Bone marrow (tissue), 2 donors: ENCODE measurements at places on chromosomes 6 and 20.

- DNase-seq: no peak
These were observed 528.7 kb upstream of the SOX4 start for GRCh38 chr6:21064756-21065340.

GRCh38 chr20:35616465-35617396 is 1.1 kb downstream of the SPAG4 start:
- DNase-seq: peak; percentile 39

GRCh38 chr6:1972962-1973361 is 272.4 kb downstream of the GMDS start:
- DNase-seq: no peak

GRCh38 chr6:77462359-77463307 is 658 bp downstream of the HTR1B start:
- no peak for DNase-seq

DNA sequence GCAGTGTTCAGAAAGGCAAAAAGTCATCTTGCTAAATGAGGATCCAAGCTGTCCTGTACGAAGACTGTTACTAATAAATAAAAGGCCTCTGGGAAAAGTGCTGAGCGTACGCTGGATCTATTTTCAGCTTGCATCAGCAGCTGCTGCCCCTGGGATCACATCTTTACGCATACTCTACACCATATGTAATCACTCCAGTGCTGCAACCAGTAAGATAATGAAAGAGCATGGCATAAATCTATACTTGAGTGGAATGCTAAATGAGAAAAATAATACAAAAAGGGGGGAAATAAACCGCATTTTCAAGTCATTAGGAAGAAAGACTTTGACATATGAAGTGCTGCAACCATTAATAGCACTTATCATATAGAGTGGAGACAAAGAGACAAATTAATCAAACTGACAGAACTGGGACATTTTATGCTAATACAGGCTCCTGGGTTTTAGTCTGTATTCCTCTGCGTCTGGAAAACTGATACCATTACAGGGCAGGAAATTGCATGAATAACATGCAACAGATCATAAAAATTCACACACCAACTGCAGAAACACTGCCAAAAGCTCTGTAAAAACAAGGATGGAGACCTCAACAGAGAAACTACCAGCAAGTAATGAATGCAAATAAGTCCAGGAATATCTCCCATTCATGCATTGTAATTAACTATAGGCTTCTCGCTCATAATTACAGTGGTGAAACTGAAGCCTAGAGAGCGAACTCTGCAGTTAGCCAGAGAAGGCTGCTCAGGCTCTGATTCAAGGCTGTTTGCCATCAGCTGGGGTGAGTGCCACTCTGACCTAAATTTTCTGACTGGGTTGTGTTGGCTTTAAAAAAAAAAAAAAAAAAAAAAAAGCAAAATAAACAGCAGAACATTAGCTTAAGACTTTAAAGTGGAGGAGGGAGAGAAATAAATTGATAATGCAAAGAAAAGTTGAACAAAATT is 83.8 kb downstream of the GJA10 start:
- DNase-seq: no peak

DNA sequence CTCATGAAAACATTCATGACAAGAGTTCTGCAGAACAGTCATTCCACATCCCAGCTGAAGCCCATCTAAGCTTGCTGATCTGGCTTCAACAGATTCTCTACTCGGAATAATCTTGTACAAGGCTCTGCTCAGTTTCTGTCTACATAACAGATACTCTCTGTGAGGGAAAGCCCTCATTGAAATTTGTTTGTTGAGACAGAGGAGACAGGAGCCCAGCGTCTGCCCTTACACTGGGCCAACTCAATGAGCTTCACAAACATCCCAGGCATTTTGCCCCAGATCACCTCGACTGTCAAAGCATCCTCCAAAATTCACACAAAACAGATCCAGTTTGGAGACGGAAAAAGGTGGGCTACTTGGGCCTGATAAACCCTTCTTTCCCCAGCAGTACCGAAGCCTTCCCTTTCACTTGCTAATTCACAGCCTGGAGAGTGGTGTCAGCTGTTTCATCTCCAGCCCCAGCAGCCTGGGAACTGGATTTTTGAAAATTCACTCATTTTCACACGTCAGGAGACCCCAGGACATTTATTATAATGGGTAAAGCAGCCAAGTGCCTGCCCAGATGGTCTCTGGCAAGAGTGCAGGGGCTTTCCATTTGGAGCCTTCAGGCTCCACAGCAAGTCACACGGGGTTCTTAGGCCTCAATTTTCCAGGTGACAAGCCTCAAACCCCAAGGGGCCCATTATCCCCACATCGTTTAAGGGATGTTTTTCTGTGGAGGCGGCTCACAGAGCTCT is 7.3 kb downstream of the CCDC167 start:
- DNase-seq: no peak

DNA sequence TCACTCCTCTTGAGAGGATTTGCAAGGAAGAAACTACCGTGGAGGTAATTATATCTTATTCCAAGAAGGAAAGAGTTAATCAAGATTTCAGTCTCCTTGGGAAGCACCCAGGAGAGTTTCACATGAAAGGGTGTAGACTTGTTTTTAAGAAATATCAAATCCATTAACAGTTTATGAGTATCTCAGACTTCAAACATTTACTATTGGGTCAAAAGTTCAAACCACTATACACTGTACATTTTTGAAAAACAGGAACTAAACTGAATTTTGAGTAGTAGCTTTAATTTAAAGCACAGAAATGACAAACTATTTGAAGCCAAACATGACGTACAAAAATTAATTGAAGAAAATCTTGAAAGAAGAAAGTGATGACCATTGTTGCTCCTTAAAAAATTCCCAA is 164.0 kb downstream of the FOXC1 start:
- DNase-seq: no peak

- DNase-seq: no peak
These were observed 157.7 kb downstream of the ID4 start for GRCh38 chr6:19994909-19995308.

DNA sequence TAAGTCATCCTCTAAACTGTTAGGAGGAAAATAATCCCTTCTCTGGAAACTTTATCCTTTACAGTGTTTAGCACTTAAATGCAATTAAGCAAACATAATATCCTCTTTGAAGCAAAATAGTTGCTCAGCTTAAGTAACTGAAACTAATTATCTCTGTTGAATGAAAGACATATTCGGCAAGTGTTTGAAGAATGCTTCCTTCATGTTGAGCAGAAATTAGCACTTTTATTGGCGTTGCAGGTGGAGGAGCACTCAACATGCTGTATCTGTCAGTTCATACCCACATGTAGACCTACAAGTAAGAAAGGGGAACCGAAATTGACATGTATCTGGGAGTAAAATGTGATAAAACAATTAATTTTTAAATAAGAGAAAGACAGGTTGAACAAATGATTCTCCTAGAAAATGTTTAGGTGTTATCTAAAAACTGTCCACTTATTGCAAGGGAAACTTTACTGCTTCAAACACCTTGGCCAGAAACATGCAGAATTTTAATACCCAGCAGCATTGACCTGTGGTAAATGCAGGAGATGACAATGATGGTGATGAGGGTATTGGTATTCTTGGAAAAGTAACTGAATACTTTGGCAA is 987.0 kb upstream of the MAP3K7 start:
- DNase-seq: no peak

DNA sequence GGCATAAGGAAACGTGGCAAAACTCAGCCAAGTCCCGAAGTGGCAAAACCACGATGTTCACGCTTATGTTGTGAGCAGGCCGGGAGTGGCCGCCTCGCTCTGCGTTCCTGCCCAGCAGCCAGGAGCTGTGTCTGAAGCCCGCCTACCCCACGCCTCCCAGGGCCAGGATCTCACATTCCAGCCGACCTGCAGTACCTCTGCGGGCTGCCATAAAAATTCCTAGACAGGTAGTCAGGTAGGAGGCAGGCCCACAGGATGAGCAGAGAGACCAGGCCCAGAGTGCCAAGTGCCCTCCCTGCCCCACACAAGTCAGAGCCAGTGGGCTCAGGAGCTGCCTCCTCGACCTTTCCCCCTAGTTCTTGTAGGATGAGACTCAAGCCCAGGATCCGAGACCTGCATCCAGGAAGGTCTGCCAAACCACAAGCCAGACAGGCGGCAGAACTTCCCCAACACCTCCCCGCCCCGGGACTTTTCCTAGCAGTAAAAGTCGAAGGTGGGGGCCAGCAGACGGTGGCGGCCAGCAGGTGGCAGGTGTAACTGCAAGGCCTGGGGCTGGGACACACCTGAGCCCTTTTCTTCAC is 16.7 kb downstream of the PMEPA1 start:
- no peak for DNase-seq

- DNase-seq: no peak
These were observed 2.9 kb upstream of the RAET1E start for GRCh38 chr6:149900620-149901443.

- no peak for DNase-seq
These were observed 169.0 kb upstream of the MCHR2 start for GRCh38 chr6:100163035-100163434.

- DNase-seq: no peak
These were observed 30.7 kb downstream of the MGME1 start for GRCh38 chr20:17999566-17999965.

- DNase-seq: no peak
These were observed 167.3 kb downstream of the KCNQ5 start for GRCh38 chr6:72789145-72789544.

DNA sequence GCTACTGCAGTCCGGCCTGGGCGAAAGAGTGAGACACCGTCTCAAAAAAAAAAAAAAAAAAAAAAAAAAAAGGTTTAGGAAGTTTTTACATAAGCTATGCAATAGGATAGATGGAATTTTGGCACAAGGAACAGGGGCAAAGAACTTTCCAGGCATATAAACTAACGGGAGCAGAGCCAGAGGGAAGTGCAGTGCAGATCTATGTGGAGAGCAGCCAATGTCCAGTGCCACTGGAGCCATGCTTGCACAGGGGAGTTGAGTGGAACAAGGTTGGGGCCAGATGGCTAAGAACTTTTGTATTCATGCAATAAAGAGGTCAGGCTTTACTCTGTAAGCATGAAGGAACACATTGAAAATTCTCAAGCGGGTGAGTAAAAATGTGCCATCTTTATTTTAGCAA is 10.8 kb downstream of the SLC17A2 start:
- DNase-seq: no peak
